ENCODE measurements at places on chromosomes 7 and 10.

GRCh38 chr10:129110780-129111179 lies 356.3 kb upstream of the MGMT start:
- DNase-seq = no peak

DNA sequence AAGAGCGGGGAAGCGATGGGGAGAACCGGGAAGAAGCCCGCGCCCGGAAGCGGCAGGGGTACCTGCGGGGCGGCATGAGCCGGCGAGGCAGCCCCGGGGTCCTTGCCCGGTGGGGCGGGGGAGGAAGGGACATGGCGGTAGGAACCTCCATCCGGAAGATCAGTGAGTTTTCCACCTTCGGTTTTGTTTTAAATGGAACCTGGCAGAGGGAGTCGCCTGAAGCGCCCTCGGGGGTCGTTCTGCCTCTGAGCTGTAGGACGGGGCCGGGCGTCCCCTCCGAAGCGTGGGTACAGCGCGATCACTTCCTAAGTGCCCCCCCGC lies 471 bp downstream of the PFKP start:
- no peak for DNase-seq

DNA sequence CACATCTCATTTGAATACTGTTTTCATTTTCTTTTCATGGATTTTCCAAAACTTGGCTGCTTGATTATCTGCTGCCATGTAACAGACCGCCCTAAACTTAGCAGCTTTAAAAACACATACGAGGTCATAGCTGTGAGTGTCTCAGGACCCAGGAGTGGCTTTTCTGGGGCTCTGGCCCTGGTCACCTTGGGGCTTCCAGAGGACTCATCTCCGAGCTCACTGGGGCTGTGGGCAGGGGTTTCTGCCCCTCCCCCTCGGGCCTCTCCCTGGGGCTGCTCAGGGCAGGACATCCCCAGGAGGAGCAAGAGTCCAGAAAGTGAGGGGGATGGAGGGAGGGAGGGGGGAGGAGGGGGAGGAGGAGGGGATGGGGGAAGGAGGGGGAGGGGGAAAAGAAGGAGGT lies 77.0 kb downstream of the NKX6-2 start:
- no peak for DNase-seq

- DNase-seq = no peak
Observed at GRCh38 chr10:89981891-89982290, 280.5 kb downstream of the KIF20B start.

DNA sequence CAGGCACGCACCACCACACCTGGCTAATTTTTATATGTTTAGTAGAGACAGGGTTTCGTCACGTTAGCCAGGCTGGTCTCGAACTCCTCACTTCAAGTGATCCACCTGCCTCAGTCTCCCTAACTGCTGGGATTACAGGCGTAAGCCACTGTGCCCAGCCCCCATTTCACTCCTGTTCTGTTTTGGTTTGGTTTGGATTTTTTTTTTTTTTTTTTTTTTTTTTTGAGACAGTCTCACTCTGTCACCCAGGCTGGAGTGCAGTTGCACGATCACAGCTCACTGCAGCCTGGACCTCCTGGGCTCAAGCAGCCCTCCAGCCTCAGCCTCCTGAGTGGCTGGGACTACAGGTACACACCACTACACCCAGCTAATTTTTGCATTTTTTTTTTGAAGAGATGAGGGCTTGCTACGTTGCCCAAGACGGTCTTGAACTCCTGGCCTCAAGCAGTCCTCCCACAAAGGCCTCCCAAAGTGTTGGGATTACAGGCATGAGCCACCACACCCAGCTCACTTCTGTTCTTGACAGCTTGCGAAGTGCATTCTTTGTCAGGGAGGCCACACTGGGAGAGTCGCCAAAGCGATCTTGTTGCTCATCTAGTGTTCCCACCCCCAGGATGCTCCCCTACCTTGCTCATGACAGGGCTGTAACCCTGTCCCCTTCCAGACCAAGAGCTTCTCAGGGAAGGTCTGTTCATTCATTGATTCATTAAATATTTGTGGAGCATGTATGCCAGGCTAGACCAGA lies 229.1 kb downstream of the CUX1 start:
- DNase-seq = no peak

GRCh38 chr10:74500026-74500704 lies 326.2 kb upstream of the KAT6B start:
- DNase-seq = no peak

DNA sequence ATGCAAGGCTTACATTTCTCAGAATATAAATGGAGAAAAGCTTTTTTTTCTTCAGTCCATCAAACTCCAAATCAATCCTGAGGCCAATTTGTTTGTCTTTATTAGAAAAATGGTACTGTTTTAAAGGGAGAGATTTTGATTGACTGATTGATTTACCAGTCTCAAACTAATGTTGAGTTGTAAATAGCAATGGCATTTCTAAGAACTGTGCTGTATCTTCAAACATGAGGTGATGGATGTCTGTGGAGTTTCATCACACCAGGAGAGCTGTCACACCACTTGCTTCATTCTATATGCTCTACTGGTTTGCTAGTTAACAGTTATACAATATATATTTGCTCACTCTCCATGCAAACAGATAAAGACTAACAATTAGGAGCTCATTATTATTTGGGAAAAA lies 39.0 kb upstream of the LRRTM3 start:
- DNase-seq = no peak

DNA sequence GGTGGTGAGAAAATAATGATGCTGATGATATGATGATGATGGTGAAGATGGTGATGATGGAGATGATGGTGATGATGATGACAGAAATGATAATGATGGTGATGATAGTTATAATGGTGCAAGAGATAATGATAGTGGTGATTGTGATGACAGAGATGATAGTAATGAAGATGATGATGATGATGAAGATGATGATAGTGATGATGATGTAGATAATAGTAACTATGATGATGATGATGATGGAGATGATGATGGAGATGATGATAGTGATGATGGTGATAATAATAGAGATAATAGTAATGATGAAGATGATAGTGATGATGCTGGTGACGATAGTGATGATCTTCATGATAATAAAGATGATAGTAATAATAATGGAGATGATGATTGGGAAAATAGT lies 22.2 kb downstream of the ABCA13 start:
- no peak for DNase-seq

DNA sequence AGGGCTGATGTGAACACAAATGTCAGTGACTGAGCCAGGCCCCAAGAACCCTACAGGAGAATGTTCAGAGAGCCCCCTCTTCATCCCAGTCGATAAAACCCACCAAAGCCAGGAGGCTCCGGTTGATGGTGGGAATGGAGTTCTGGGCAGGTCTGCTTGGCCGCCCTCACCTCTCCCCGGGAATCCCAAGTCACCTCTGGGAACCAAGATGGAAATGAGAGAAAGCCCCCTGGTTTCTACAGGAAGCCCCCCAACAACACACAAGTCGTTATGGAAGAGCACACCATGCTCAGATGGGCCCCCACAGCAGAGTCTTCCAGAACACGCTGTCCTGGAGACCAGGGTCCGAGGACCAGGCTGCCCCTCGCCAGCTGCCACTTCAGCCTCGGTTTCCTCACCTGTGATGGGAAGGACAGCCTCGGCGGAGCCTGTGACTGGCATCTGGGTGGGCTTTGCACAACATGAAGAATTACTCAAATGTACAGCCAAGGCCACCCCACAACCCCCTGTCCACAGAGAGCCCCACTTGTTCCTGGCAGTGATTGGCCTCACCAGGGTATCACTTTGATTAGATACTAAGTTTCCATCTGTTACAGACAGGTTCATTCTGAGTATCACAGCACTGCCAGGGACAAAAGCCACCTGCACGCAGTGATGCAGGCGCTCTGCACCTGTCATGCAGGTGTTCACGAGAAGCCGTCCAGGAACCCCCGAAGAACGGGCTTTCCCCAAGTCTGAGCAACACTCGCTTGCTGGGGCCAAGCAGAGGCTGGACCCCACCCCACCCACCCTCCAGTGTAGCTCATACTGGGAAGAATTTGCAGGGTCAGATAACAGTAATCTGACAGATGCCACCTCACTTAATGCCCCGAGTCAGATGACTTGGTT lies 57.6 kb downstream of the MKI67 start:
- DNase-seq = no peak

DNA sequence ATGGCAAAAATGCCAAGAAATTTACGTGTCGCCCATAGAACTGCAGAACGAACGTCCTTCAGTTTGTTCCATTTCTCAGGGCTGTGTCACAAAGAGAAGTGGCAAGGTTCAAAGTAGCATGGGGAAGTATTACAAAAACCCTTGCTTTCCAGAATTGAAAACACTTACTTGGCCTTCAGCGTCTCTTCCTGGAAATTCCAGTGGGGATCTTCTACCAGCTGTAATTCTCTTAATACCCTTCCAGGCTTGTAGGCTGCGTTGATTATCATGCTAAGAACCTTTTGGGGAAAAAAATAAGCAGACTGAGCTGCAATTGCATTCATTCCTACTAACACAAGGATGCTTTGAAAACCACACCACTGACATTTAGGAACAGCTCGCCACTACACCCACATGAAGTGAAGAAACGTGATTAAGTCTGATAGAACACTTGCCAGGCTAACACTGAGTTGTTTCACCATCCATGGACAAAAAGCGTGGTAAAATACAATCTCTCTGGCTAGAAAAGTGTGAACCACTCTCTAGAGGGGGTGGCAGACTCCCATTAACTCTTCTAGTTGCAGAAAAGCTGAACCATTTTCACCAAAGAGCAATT lies 222.3 kb downstream of the SFMBT2 start:
- no peak for DNase-seq

DNA sequence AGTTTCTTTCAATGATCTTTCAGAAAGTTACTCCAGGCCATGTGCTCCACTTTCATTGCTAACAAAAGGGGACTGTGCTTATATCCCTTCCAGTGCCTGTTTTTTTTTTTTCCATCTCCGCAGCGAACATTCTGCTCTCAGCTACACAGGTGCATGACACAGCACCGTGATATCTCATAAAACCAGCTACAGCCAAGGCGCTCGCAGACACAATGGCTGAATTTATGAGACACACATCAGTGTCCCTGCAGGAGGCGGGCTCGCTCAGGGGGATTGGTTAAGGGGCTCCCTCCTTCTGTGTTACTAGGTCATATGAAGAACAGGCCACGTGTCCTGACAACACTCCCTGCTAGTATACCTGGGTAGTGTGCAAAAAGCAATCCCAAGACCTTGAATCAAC lies 245.5 kb downstream of the SKAP2 start:
- DNase-seq = no peak

- no peak for DNase-seq
Observed at GRCh38 chr10:75097666-75098285, 13.7 kb upstream of the SAMD8 start.

- no peak for DNase-seq
Observed at GRCh38 chr7:27586825-27587224, 75.9 kb downstream of the HIBADH start.

- no peak for DNase-seq
Observed at GRCh38 chr10:71053169-71053895, 159.0 kb upstream of the UNC5B start.

- DNase-seq = no peak
Observed at GRCh38 chr7:5433181-5433580, 9.5 kb upstream of the TNRC18 start.

- no peak for DNase-seq
Observed at GRCh38 chr7:69399401-69399800, 198.9 kb upstream of the AUTS2 start.

GRCh38 chr10:37762287-37762686 lies 95.1 kb downstream of the ZNF248 start:
- DNase-seq = no peak

GRCh38 chr10:100878291-100878910 lies 34.4 kb upstream of the SLF2 start:
- no peak for DNase-seq

GRCh38 chr10:96124230-96125141 lies 5.6 kb upstream of the ZNF518A start:
- no peak for DNase-seq

GRCh38 chr7:119413314-119413805 lies 859.6 kb upstream of the KCND2 start:
- no peak for DNase-seq

DNA sequence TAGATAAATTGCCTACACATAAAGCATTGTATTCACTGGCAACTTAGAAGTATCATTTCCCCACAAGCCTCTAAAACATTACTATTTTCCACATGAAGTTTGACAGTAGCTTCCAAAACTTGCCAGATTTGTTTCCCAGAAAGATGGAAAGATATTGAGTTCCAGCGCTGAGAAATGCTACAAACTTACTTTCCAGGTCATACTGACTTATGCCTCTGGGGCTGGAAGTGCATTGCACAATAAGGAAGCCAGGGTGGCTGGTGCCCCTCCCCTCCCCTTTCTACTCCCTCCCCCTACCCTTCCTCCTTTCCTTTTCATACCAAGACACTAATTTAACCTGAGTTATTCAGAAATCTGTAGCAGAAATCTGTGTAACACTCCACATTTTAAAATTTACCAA lies 212.6 kb downstream of the WDR37 start:
- DNase-seq = no peak

GRCh38 chr10:132365102-132365501 lies 31.9 kb upstream of the PWWP2B start:
- no peak for DNase-seq

DNA sequence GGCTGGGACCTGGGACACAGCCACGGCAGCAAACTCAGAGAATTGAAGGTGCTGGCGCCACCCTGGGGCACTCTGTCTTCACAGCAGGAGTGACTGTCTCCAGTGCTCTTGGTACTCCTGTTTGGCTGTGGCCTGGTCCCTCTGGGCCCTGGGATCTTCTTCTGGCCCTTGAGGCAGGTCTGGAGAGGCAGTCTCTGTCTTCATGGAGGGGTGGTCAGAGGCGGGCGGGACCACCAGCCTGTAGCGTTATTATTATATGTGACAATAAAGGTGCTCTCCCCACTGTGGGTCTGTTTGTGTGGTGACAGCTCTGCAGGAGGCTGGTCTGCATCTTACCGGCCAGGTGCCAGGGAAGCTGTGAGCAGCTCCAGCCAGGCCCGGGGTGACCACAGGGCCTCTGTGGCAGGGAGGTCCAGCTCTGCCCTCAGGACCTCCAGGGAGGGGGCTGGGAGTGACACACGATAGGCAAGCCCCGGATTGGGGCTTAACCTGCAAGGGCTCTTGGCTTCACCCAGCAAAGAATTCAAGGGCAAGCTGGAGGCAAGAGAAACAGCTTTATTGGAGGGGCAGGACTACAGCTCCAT lies 70.3 kb downstream of the MYL10 start:
- DNase-seq = no peak

DNA sequence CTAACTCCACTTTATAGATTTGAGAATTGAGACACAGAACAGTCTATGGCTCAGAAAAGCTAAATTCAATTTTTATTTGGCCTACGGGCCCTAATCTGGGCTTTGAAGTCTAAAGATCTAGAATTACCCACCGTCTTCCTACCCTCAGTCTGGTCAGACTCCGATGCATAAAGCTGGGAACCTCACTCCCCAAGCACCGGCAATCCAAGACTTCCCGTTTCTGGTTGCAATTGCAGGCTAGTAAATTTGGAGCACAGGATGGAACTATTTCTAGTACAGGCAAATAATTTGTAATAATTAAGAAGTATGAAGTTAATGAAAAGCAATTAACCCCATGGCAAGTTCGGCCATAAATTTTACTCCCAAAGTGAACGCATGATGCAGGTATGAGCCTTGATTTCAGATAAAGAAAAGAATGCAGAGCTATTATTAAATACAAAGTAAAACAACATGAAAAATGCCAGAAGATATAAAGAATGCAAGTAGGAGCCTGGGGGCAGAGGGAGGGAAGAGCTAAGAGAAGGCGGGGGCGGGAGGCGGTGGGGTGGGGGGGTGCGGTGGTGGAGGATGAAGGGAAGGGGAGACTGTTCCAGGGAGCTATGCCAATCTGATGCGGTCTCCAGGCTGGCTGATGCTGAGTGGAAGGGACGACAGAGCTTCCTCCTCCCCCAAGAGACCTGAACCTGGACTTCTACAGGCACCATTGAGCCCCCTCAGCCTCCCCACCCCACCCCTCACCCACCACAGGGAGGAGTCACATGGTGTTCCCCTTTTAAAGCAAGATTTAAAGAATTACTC lies 45.1 kb downstream of the BPGM start:
- DNase-seq = no peak

Data from activated effector memory CD4-positive, alpha-beta T cell treated with Interleukin-2 at 50 U/mL for 16 hours (primary cell).